Fibroblast of skin of back (primary cell): ENCODE measurements at places on chromosomes 6 and 20.

GRCh38 chr6:163348789-163349680, 65.5 kb upstream of the QKI start:
- no peak for DNase-seq

DNA sequence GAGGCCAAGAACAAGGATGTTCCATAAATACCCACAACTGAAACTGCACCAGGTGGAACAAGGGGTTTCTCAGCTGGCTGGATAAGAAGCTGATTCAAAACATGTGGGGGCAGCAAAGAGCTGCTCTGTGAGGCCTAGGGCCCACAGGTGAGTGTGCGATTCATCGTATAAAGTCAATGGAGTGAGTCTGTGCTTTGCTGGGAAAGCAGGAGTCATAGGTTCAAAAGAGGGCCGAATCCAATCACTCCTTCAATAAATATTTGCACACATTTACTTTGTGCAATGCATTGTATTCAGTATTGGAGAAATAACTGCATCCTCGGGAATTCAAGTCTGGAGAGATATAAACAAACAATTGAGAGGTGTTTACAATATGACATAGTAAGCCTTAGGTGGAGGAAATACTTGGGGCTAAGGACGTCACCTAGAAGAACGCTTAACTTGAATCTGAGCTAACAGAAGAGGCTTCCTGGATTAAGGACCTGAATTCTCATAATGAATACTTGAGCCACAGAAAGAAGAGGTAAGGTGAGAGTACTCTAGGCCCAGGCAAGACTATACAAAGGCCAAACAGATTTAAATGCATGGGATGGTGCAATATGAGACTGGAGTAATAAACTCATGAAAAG, 83.7 kb upstream of the TMEM30A start:
- DNase-seq = no peak

- DNase-seq = no peak
These were observed 33.7 kb upstream of the ADGRF1 start for GRCh38 chr6:47075741-47076421.

- no peak for DNase-seq
These were observed 102.3 kb downstream of the RPP40 start for GRCh38 chr6:4901386-4902061.

GRCh38 chr6:154800338-154800737, 67.1 kb downstream of the SCAF8 start:
- DNase-seq = no peak

- DNase-seq = no peak
These were observed 8.8 kb downstream of the DDR1 start for GRCh38 chr6:30893001-30893591.

DNA sequence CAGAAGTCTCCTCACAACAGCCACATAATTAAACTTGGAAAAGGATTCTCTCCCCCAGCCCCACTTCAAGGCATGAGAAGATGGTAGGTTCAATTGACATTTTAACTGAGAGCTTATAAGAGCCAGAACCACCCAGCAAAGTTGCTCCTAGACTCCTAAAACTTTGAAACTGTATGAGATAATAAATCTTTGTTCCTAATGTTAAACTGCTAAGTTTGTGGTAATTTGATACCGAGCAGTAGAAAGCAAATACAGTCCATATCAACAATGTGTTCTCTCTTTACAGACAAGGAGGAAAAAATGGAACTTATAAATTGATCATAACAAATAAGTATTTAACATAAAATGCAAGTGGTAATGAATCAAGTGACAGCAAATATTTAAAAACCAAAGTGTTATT, 831.8 kb downstream of the MAFB start:
- no peak for DNase-seq

- no peak for DNase-seq
These were observed 5.8 kb downstream of the AURKA start for GRCh38 chr20:56386219-56386618.

DNA sequence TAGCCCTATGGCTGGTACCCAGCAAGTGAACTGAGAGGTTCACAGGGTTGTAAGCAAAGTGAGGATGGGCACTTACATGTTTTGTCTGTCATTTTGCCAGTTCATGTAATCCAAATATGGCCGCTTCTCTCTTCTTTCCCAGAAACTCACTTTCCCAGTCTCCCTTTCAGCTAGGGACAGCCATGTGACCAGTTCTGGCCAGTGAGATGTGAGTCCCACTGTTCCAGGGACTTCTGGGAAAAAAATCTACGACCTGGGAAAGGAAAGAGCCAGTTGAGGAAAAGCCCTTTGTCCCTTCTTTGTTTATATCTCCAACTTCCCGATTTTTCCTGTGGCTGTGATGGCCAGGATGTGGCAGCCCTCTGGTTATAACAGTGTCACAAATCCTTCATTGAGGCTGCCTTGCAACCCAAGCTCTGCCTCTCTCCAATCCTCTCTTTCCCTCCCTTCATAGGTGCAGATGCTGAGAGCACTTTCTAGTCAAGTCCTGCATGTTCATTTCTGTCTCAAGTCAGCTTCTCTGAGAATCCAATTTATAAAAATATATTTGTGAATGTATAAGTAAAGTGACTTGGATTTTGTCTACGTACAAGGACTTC, 148.6 kb upstream of the ZFP64 start:
- DNase-seq = no peak

GRCh38 chr6:145254649-145255401, 480.5 kb downstream of the EPM2A start:
- no peak for DNase-seq

- no peak for DNase-seq
These were observed 32.5 kb upstream of the PRDM1 start for GRCh38 chr6:106053484-106054205.

DNA sequence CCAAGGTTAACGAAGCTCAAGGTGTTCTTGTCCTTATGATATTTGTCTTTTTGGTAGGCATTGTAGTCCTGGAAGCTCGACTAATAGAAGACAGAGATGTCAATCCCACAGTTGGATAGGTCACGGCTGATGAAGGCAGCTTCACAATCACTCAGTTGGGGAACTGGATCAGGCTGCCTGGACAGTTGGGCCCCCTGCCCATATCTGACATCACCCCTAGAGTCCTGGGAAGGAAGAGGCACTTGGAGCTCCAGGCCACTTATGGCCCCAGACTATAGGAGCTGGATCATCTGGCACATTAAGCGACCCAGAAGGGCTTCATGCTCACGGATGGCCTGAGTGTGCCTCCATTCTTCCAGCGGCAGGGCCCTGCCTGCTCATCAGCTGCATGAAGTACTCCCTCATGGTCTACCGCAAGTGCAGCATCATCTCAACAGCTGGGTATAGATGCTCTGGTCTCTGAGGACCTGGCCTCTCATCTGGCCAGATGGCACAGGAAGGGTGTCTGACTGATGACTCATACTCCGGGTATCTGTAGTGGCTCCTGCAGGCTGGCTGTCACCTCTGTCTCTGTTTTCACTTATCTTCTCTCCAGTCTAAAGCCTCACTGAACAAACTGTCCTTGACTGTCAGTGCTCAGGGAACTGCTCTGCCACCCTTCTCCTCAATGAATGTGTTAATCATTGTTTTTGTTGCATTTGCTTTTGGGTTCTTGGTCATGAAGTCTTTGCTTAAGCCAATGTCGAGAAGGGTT, 29.2 kb upstream of the SSR1 start:
- DNase-seq = peak; percentile 50

DNA sequence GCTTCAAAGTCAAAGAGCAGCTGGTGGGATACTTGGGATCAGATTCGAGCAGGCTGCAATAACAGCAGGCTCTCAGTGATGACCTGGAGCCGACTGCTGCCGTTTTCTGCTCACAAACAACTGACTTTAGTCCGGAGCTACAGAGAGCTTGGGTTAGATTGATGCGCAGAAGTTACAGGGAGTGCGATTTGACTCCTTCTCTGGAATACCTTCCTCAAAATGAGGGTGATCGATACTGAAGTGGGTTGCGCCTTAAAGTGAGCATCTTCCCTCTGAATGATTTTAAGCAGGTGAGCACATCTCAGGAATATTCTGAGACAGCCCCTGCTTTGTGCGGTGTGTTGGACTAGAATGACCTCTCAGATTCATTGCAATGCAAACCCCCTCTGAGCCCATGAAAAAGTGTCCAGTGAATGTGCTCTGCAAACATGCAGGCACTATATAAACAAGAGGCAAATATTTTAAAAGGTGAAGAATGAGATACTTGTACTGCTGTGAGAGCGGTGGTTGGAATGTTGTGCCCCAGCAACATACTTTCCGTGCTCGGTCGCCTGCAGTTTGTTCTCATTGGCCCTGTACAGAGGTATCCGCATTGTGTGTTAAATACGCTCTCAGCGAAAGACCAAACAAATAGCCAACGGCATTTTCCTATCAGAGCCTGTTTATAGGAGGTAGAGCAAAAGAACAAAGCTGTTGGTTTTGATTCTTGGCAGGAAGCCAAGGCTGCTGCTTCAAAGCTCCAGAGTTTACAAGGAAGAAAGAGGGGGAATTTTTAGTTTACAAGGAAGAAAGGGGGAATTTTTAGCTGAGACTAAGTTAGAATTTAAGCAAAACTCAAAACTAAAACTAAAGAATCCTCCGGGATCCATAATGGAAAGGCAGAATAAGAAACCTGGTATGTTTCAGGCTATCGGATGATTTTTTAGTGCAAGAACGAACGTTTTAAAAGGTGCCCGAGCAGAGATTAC, 67.7 kb downstream of the PHACTR2 start:
- DNase-seq = peak; percentile 75

GRCh38 chr6:43295456-43295855, 2.6 kb upstream of the SLC22A7 start:
- no peak for DNase-seq

DNA sequence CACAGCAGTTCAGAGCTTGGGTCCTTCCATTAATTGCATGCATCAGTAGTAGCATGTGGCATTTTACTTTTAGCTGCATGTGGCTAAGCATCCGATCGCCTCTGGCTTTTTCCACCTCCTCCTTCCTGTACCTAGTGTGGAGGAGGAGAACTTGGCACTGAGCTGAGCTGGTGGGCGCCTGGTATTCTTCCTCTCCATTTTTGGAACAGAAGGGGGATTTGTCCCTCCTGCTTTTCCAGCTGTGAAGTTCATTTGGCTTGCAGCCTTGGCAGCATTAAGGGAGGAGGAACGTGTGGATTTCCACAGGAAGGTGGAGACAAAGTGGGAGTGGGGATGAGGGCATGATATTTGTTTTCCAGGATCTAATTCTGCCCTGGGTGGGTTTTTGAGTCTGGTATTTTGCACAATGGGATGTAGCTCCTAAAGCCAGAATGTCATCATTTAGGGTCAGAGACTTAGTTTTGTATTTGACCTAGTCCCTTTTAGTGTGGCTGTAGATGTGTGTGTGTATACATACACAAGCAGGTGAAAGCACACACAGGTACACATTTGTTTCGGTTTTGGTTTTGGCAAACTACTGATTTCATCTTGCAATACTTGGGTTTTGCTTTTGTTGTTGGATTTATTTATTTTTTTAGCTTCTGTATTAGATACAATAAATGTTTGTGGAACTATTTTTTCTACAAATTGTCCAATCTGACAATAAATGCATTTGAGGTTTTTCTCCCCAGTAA, 90.0 kb downstream of the SASH1 start:
- DNase-seq = no peak

GRCh38 chr6:28856620-28857005, 67.2 kb downstream of the TRIM27 start:
- DNase-seq = no peak

DNA sequence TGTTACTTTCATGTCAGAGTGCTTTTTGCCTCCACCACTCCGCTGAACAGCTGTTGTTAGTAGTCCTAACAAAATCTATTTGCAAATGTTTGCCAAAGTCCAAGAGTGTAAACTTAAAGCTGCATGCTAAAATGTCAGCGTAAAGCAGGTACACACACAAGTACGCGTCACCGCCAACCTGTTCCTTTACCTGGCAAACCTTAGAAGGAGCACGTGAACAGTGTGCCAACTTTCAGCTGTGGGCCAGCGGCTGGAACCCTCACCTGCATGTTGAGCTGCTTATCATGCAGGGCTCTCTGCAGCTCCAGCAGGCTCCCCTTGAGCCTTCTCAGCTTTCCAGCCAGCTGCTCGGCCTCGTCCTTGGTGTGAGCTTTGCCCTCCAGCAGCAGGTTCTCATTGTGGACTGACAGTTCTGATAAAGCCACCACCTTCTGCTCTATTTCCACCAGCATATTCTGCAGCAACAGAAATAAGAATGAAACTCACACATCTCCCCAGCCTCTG, 359.3 kb downstream of the SYNE1 start:
- no peak for DNase-seq

DNA sequence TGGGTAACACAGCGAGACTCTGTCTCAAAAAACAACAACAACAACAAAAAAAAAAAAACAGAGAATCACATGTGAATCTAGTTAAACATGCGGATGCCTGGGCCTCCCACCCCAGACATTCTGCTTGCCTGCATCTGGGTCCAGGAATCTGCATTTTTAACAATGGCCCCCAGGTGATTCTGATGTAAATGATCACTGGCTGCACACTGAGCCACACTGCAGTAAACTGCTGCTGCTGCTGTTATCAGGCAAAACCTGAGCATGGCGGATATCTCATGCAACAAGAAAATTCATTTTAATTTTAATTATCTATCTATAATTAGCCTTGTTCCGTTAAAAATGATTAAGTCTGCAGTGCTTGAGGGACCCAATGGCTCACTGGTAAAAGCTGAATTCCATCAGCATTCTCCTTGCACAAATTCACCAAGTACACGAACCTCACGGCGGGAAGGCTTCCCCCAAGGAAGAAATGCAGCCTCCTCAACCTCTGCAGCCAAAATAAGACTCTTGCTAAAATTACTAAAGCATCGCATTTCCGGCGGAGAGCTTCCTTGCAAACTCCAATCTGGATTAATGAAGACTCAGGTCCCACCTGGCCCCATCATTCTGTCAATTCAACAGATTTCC, 81.6 kb upstream of the SNX9 start:
- DNase-seq = no peak

DNA sequence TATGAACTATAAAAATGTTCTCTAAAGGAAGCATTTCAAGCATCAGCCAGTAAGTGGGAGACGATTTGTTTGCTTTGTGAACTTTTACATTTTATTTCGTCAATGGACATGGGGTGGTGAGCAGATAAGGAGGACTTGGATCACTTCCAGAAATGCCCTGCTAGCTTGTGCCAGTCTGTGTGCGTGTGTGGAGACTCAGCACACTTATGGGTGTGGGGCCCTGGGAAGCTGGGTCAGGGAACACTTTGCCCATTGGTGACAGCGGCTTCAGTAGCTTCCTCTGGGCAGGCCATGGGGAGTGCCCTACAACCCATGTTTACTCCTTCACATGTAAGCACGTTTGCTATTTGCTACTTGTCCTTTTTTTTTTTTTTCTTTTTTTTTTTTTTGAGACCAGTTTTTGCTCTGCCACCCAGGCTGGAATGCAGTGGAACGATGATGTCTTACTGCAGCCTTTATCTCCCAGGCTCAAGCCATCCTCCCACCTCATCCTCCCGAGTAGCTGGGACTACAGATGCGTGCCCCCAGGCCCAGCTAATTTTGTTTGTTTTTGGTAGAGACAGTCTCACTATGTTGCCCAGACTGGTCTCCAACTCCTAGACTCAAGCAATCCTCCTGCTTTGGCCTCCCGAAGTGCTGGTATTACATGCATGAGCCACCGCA, 24.2 kb downstream of the PRDM1 start:
- DNase-seq = no peak

DNA sequence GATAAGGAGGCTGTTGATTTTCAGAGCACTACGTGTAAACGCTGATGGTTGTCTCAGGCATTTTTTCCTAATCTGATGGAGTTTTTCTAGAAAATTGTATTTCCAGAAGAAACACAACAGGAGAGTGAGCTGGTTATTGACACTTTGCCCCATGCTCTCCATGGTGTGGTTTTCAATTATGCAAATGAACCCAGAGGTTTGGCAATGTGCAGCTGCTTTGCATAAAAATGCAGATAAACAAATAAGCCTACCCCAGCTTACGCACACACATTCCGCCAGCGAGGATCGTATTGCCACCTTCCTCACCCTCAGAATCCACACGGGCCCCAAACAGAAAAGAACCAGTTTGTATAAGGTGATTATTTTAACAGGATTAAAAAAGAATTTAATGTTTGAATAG, 45.1 kb upstream of the FRMD1 start:
- no peak for DNase-seq
